ENCODE measurements at places on chromosomes 11 and 22.
A peak's percentile ranks its signal among the peaks of the same experiment; 100 is the strongest.

DNA sequence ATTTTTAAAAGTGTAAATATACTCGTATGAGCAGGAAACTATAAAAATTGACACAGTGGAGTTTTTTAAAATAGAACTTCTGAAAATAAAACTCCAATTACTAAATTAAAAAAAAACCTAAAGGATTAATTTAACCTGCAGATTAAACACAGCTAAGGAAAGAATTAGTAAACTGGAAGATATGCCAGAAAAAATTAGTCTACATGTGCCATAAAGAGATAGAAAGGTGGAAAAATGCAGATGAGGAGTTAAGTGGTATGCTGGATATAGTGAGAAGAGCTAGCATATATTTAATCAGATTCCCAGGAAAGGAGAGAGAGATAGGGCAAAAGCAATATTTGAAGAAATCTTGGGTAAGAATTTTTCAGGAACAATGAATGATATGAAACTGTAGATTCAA is 315.8 kb upstream of the CADM1 start:
- DNase-seq, result no peak

- DNase-seq, result no peak
Measured at GRCh38 chr11:68583041-68583446, 101.3 kb upstream of the GAL start.

GRCh38 chr11:29231991-29232390 is 784.8 kb downstream of the KCNA4 start:
- no peak for DNase-seq

- peak; percentile 60 for DNase-seq
Measured at GRCh38 chr11:128238521-128239265, 348.7 kb downstream of the ETS1 start.

DNA sequence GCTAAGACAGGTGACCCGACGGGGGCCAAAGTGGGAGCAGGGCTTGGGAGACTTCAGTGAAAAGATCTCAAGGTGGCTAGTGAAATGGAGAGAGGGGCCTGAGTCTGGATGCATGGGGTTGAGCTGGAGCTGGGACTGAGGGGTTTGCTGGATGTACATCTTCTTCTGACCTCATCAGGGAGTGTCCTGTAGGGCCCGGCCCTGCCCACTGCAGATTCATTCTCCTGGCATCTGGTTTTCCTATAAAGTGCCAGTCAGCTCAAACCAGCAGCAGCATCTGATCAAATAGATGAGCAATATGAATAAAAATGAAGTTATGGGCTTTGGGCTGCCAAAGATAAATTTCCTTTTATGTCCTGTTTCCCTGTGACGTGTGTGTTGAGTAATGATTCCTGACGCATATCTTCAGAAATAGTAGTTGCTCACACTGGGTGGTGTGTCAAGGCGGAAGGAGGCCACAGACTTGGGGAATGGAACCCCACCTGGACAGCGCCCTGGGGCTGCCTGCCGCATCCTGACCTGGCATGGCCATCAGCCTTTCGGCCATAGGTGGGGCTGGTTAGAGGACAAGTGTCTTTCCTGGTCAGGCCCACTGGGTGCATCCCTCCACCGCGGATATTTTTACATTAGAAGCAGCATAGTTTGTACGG is 135.4 kb downstream of the OSBP2 start:
- no peak for DNase-seq

GRCh38 chr22:24282401-24282800 is 11.8 kb downstream of the SPECC1L start:
- DNase-seq, result no peak

GRCh38 chr11:18264677-18265555 is 1.1 kb upstream of the SAA1 start:
- no peak for DNase-seq

DNA sequence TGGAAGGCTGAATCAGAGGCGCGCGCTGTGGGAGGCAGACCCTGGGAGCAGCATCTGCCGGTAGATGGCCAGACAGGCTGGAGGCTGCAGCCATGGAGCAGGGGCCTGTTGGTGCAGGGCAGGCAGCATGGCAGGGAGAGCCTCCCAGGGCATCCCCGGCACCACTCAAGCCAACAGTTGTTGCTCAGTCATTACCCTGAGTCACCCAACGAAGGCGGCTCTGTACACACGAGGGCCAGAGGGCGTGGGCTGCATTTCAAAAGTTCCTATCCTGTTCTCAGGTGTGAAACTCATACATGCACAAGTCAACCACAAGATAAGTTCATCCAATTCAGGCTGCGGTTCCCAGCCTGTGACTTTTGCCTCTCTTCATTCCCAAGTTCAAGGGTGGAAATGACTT is 2.6 kb downstream of the ANO1 start:
- no peak for DNase-seq

- DNase-seq, result no peak
Measured at GRCh38 chr11:114211444-114212121, 84.6 kb upstream of the NNMT start.

DNA sequence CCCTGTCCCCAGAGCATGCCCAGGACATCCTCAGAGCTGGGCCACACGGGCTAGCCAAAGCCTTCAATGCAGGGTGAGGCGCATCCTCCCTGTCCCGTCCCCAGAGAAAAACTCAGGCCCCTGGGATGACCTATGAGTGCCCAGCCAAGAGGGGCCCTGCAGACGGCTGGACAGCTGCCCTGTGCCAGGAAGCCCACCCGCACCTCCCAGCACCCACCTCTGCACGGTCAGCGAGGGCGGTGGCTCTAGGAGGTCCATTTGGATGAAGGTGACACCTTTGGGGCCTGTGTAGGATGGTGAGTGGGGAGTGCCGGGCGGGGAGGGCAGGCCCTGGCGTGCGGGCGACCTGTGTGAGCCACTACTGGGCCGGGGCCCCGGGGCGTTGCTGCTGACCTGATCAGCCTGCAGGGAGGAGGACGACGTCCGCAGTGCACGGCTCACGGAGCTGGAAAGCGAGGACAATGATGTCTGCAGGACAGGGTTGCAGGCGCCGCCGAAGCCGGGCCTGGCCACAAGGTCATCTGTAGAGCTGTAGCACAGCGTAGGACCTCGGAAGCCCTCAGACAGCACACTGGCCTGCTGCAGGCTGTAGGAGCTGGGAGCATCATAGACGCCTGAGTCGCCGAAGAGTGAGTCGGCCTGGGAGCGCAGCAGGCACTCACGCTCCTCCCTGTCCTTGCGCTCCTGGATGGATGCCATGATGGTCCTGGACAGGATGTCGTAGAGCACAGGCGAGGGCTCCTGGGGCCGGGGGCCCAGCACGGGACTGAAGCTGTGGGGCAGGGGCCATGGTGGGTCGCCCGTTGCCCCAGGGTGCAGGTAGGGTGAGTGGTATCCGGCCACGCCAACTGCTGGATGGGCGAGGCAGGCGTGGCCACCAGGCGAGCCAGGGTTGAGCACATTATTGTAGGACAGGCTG is 180.5 kb downstream of the IGLL1 start:
- DNase-seq, result no peak

- DNase-seq, result no peak
Measured at GRCh38 chr11:7692426-7692825, 13.9 kb downstream of the OVCH2 start.

- no peak for DNase-seq
Measured at GRCh38 chr11:72766152-72766902, 14.1 kb upstream of the ARAP1 start.

GRCh38 chr22:38042488-38042790 is 14.8 kb upstream of the PICK1 start:
- peak; percentile 9 for DNase-seq

DNA sequence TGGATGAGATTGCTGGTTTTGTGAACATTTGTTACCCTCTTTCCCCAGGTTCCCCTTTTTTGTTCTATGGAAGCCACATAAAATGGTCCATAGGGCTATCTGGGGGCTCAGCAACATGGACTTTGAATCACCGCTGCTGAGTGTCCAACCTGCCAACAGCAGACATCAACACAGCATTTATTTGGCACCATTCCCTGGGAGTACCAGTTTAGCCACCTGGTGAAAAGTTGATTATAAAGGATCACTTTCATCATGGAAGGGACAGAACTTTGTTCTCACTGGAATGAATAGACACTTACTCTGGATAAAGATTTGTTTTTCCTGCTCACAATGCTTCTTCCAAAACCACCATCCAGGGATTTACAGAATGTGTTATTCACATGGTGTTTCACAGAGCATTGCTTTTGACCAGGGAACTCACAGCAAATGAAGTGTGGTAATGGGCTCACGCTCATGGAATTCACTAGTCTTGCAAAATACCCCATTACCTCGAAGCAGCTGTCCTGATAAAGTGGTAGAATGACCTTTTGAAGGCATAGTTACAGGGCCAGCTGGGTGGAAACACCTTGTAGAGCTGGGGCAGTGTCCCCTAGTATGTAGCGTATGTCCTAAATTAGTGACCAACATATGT is 43.9 kb downstream of the ADM start:
- DNase-seq, result no peak

DNA sequence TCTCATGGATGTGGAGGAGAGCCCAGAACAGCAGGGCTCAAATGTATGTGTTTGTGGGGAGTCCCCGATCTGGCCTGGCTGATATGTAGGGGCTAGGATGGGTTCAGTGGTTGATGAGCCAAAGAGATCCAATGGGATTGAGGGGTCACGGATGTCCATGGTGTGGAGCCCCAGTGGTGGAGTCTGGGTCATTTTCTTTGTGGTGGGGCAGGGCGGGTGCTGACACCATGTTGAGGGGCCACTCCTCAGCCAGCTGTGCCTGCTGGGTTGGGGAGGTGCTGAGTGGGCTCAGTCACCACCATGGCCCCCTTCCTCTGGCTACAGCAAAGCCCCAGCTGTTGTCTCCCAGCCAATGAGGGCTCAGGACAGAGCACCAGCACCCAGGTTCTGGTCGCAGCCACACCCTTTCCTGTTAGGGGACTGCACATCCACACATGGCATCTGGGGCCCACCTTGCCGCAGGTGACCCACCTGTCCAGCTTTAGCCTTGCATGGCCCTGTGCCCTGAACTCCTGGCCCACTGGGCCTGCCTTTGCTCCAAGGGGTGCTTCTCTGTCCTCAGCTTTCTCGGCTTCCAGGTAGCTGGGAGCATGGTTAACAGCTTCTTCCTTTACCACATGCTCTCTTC is 3.2 kb upstream of the GNAZ start:
- DNase-seq, result no peak

- DNase-seq, result no peak
Measured at GRCh38 chr11:61690706-61691379, 10.7 kb downstream of the DAGLA start.

- no peak for DNase-seq
Measured at GRCh38 chr11:66346476-66347424, 679 bp downstream of the B4GAT1 start.

GRCh38 chr11:74154620-74155281 is 16.1 kb downstream of the C2CD3 start:
- DNase-seq, result no peak

DNA sequence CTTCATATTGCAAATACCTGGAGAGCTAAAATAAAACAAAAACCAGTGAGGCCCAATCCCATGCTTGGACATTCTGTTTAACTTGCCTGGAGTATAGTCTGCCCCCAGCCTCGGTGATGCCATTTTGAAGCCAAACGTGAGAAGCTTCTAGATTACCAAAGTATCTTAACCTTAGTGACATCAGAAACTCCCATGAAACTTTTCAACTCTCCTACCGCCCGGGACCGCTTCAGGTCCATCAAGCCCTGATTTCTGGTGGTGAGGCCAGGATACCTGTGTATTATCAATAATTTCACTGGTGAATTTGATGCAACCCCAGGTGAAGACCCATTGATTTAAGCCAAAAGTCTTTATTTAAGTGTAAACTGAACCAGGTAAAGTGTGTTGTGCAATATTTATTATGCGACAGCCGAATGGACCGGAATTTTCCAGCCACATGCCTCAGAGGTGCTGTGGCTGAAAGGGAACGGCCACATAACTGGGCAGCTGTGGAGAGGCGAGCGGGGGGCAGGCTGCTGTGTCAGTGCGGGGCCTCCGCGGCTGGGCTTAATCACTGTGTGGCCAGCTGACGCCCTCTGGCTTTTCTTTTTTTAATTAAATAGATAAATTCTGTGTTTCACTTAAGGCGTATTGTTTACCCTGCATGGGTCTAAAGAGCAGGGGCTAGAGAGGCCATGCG is 385.5 kb upstream of the B3GAT1 start:
- no peak for DNase-seq

GRCh38 chr11:118939953-118940598 is 14.3 kb upstream of the BCL9L start:
- DNase-seq, result peak; percentile 44

GRCh38 chr11:13463779-13464290 is 813 bp upstream of the BTBD10 start:
- DNase-seq, result peak; percentile 11

DNA sequence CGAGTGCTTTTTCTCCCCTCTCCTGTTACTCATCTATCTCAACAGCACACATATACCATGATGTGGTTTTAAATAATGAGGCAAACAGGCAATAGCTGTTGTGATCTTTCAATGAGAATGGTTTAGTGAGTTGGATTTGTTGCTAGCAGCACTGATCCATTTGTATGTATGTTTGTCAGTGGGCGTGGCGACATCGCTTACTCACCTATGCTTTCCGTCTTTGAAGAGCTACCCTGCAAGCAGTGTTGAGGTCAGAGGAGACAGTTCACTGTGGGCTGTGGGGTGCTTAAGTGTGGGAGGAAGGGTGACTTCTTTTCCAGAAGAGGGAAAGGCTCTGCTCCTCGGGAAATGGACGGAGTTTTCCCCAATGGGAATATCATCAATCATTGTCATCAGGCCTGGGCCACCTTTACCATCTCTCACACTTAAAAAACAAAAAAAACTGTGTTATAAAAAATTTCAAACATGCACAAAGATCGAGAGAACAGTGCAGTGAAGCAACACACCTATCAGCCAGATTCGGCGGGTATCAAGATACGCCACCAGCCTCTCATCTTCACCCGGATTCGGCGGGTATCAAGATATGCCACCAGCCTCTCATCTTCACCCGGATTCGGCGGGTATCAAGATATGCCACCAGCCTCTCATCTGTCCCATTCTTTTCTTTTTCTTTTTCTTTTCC is 83.8 kb downstream of the TBC1D22A start:
- DNase-seq, result no peak

GRCh38 chr11:82731691-82732277 is 1.9 kb downstream of the FAM181B start:
- DNase-seq, result no peak

- no peak for DNase-seq
Measured at GRCh38 chr11:80822308-80822707, 1381.5 kb upstream of the TENM4 start.

DNA sequence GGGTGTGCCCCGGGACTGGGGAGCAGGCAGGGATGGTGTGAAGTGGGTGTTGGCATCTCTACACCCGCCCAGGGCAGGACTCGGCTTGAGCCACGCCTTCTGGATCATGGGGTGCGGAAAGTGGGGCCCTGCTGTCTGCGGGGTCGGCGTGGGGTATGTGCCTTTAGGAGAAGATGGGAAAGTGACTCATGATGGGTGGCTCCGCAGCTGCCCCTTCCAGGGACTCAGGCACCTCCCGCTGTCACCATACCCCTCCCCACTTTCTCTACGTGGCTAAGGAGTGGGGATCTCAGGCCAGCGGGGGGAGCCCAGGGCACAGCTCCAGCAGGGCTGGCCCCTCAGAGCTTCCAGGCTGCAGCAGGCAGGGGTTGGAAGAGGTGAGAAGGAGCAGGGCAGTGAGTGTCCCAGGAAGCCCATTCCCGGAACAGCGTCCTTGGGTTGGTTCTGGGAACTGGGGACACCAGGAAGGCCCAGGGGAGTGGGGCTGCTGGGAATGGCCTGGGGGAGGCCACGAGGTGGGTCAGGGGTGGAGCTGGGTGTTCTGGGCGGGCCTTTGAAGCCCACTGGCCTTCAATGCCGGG is 102.9 kb upstream of the FGF3 start:
- DNase-seq, result no peak

GRCh38 chr11:112320668-112321067 is 60.0 kb upstream of the PLET1 start:
- DNase-seq, result no peak

GRCh38 chr11:21631991-21632390 is 560.9 kb upstream of the ANO5 start:
- DNase-seq, result no peak

GRCh38 chr22:46069521-46070214 is 80.7 kb upstream of the PPARA start:
- no peak for DNase-seq
